SK-N-SH (cell line): ENCODE measurements at places on chromosomes 2 and 18. TPM values are rescaled to one million over a fixed set of nuclear protein-coding genes. Genes with fewer than 3 reads are reported as not detected.

GRCh38 chr2:136032192-136032591, 46.8 kb upstream of the DARS1 start:
- no peaks in the 10 kb centered on the region for H3K27me3 ChIP-seq
- no peak for DNase-seq
- H3K4me3 ChIP-seq, result no peak overlapping the region
- no peaks in the 10 kb centered on the region for H3K4me1 ChIP-seq
- no peaks in the 10 kb centered on the region for H3K36me3 ChIP-seq

DNA sequence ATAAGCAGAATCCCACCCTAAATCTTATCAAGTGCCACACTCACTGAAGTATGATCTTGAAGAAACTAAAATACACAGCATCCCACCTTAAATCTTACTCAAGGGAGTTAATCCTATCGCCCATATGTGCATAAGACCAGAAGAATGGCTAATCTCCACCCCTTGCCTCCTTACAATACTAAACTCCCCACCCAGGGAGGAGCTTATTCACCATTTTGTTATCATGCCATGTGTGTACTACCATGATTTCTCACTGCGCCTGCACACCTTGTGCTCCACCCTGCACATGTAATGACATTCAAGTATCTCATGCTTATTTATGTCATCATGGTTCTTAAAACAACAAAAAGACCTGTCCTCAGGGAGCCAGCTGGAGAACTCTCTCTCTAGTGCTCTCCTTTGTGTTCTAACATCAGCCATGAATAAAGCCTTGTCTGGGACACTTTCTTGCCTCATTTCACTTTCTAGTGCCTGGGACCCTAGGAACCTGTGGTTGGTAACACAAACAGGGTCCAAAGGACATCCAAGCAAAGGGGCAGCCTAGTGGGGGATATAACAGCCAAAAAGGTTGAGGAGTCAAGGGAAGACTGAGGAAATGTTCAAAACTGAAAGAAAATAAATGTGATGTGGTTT, 87.4 kb downstream of the SLC66A3 start:
- no peak for DNase-seq
- H3K36me3 ChIP-seq, result peaks cover 26% of the 10 kb centered on the region
- H3K27me3 ChIP-seq, result no peaks in the 10 kb centered on the region
- 0 out of 2 replicates have a peak, but pooled peaks cover 5% of the 10 kb centered on the region for H3K4me1 ChIP-seq
- no peak overlapping the region for H3K4me3 ChIP-seq

GRCh38 chr2:136175466-136175865, 57.5 kb upstream of the CXCR4 start:
- no peaks in the 10 kb centered on the region for H3K4me1 ChIP-seq
- no peaks in the 10 kb centered on the region for H3K27me3 ChIP-seq
- H3K36me3 ChIP-seq, result no peaks in the 10 kb centered on the region

GRCh38 chr18:75127143-75128021, 81.6 kb downstream of the PTGR3 start:
- no peak overlapping the region for H3K4me3 ChIP-seq
- peaks cover 13% of the 10 kb centered on the region; the same call in 1 of the 2 replicates for H3K4me1 ChIP-seq
- no peak overlapping the region for H3K27ac ChIP-seq
- no peaks in the 10 kb centered on the region for H3K36me3 ChIP-seq
- DNase-seq, result no peak

DNA sequence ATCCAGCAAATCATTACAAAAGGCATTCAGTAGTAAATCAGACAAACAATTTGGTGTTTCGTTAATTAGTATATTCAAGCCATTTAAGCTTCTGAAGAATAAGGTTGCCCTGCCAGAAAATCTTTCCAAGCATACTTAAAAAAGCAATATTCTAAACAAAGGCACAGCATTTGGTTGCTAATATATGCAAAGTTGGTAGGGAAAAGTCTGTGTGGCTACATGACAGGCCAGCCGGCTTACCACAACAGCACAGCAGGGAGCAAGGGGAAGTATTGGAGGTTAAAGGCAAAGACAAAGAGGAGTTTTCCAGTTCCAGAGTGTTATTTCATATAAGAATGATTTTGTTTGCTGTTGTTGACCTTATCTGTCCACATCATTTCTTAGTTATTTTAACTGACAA, 282.3 kb downstream of the MBD5 start:
- H3K4me1 ChIP-seq, result peaks cover 2% of the 10 kb centered on the region; the same call in 1 of the 2 replicates
- H3K27ac ChIP-seq, result no peak overlapping the region
- H3K4me3 ChIP-seq, result no peak overlapping the region
- H3K36me3 ChIP-seq, result no peaks in the 10 kb centered on the region

DNA sequence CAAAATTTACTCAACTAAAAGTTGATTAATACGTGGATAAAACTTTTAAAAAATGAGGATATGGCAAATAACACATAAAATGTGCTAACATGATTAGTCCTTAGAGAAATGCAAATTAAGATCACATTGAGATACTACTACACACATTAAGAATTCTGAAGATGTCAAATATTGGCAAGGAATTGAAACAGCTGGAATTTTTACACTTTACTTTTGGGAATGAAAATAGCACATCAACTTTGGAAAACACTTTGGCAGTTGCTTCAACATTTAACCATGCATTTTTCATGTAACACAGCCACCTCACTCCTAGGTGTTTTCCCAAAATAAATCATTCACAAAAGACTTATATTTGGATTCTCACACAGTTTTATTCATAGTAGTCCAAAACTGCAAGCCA, 687.9 kb upstream of the SETBP1 start:
- no peak overlapping the region for H3K4me3 ChIP-seq
- no peaks in the 10 kb centered on the region for H3K27me3 ChIP-seq
- no peaks in the 10 kb centered on the region for H3K36me3 ChIP-seq

- H3K4me3 ChIP-seq, result peak overlapping the region; percentile 10; the same call in 1 of the 2 replicates
- H3K4me1 ChIP-seq, result no peaks in the 10 kb centered on the region
- peak; percentile 61 for DNase-seq
- H3K27ac ChIP-seq, result no peak overlapping the region
- no peaks in the 10 kb centered on the region for H3K27me3 ChIP-seq
Measured at GRCh38 chr2:63888490-63889402, 47.0 kb downstream of the UGP2 start.

GRCh38 chr18:6399776-6400175, 14.9 kb downstream of the L3MBTL4 start:
- H3K4me3 ChIP-seq, result no peak overlapping the region
- H3K36me3 ChIP-seq, result no peaks in the 10 kb centered on the region
- H3K4me1 ChIP-seq, result no peaks in the 10 kb centered on the region
- H3K27me3 ChIP-seq, result no peaks in the 10 kb centered on the region
- no peak for DNase-seq

DNA sequence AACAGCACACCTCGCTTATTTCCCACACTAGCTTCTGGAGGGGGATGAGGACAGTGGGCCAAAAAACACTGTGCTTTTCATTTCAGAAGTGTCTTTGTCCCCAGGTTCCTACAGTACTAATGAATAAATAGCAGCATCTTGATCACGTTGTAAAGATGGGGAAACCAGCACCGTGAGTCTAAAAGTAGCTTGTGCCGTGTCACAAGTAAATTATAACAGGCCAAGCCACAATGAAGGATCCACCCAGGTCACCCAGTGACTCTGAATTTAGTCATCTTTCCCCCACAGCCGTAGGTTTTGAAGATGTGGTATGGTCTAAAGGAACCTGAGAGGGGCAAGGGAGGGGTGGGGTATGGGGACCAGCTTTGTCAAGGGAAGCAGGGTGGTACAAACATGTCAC, 8.8 kb downstream of the FZD7 start:
- H3K27me3 ChIP-seq, result no peaks in the 10 kb centered on the region
- H3K4me1 ChIP-seq, result peaks cover 12% of the 10 kb centered on the region
- DNase-seq, result no peak
- H3K4me3 ChIP-seq, result no peak overlapping the region

DNA sequence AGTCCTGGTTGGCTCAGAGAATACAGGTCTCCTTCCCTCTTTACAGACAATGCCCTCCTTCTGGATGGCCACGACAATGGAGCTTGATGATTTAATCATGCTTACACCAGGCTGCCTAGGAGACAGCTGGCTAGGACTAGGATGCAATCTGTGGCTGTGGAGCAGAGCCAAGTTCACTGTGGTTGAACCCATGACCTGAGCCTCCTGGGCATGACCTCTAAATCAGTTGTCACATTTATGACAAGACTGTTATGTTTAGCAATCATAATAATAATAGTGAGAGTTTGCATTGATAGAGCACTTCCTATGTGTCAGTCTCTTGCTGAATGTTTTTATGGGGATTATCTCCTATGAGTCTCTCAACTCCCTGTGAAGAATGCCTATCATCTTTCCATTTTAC, 244.1 kb downstream of the ICOS start:
- H3K27ac ChIP-seq, result peak overlapping the region; percentile 90
- H3K4me1 ChIP-seq, result peaks cover 9% of the 10 kb centered on the region
- H3K36me3 ChIP-seq, result no peaks in the 10 kb centered on the region
- peak; percentile 19 for DNase-seq
- H3K27me3 ChIP-seq, result no peaks in the 10 kb centered on the region

GRCh38 chr2:170715932-170716777, 1.0 kb downstream of the SP5 start:
- H3K27me3 ChIP-seq, result peaks cover 69% of the 10 kb centered on the region
- no peak overlapping the region for H3K4me3 ChIP-seq
- H3K4me1 ChIP-seq, result no peaks in the 10 kb centered on the region; the same call in 1 of the 2 replicates
- peak; percentile 46 for DNase-seq

- no peaks in the 10 kb centered on the region for H3K4me1 ChIP-seq
- no peak overlapping the region for H3K4me3 ChIP-seq
- H3K27ac ChIP-seq, result no peak overlapping the region
- no peaks in the 10 kb centered on the region for H3K36me3 ChIP-seq
- peaks cover 34% of the 10 kb centered on the region for H3K27me3 ChIP-seq
Measured at GRCh38 chr2:89763254-89763580, 1071.7 kb downstream of the RPIA start.

GRCh38 chr18:1213126-1213525, 308.5 kb downstream of the ADCYAP1 start:
- H3K4me1 ChIP-seq, result no peaks in the 10 kb centered on the region
- no peak overlapping the region for H3K27ac ChIP-seq
- H3K27me3 ChIP-seq, result no peaks in the 10 kb centered on the region
- no peak for DNase-seq

GRCh38 chr2:228401065-228401912, 219.8 kb upstream of the SPHKAP start:
- no peaks in the 10 kb centered on the region for H3K27me3 ChIP-seq
- no peak overlapping the region for H3K27ac ChIP-seq

DNA sequence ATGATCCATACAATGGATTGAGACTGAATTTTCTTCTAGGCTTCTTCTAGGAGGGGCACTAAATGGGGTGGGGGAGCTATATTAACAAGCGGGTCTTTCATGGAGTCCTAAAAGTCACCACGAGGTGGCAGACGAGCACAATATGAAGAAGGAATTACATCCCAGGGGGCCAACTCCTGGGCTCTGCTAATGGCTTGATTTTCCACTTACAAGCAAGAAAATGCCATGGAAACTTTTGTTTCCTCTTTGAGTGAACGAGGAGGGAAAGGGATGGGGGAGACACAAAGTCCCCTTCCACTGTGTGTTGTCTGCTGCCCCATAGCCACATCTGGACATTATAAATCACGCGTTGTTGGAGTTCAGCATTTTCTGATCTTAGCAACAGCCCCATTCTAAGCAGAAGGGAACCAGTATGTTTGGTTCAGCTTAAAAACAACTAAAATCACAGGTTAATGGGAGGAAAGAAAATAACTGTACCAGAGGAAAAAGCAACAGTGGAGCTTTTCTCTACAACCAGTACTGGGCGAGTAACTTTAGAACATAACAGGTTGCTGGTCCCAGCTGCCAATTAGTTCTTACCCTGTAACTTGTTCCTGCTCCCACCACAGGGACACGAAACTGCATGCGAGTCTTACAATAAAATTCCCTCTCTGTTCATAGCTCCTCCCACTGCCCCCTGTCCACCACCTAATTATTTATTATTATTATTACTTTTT, 285.0 kb upstream of the PARD3B start:
- no peak overlapping the region for H3K27ac ChIP-seq
- H3K4me3 ChIP-seq, result no peak overlapping the region; the same call in 1 of the 2 replicates
- peaks cover 18% of the 10 kb centered on the region for H3K4me1 ChIP-seq
- peak; percentile 69 for DNase-seq
- H3K36me3 ChIP-seq, result no peaks in the 10 kb centered on the region

GRCh38 chr2:188765522-188766470, 208.4 kb upstream of the COL3A1 start:
- no peaks in the 10 kb centered on the region; the same call in 1 of the 2 replicates for H3K4me1 ChIP-seq
- no peaks in the 10 kb centered on the region for H3K36me3 ChIP-seq
- no peak for DNase-seq
- H3K4me3 ChIP-seq, result no peak overlapping the region
- H3K27ac ChIP-seq, result peak overlapping the region; percentile 61

- H3K4me3 ChIP-seq, result no peak overlapping the region
- no peaks in the 10 kb centered on the region for H3K36me3 ChIP-seq
- H3K27me3 ChIP-seq, result no peaks in the 10 kb centered on the region
Measured at GRCh38 chr2:138609446-138609845, 107.9 kb downstream of the SPOPL start.

DNA sequence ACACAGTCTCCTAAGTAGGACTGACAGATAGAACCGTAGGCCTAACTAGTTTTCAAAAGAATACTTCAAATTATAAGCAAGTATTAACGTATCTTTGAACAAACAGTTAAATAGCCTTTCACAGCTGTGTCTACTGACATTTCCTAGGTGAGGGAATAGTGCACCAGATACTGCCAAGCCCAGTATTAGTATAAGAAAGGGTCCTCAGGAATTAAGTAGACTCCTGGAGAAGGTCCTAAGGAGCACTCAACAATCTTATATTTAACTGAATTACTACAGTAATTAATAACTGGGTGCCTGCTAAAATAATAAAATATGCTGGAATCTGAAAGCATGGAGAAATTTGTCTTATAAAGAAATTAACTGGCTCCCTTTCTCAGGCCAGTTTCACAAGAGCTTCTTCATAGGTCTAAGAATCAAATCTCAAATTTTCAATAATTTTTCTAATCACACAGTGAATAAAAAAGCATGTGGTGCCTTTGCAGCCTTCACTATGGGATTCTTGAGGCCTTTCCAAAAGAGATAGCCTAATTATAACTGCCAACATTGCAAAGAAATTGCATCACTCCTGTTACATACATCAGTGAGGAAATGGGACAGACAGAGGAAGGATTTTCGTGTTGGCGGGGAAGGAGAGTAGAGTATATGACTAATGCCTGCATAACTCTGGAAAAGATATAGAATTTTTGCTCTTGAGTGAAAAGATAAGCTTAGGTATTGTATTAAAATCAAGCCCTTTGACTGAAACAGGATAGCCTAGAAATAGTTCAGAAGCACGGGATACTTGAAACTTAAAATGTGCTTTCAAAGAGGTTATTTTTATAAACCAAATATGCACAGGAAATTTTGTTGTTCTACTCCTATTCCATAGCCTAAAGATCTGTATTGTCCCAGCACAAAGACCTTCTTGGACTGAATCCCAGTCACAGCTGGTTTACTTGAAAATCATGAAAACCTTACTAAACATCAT, 228.6 kb upstream of the STK17B start:
- no peaks in the 10 kb centered on the region for H3K36me3 ChIP-seq
- H3K4me1 ChIP-seq, result peaks cover 35% of the 10 kb centered on the region
- no peaks in the 10 kb centered on the region for H3K27me3 ChIP-seq

- no peak overlapping the region for H3K4me3 ChIP-seq
- no peaks in the 10 kb centered on the region for H3K27me3 ChIP-seq
- no peak overlapping the region for H3K27ac ChIP-seq
- DNase-seq, result no peak
- no peaks in the 10 kb centered on the region for H3K36me3 ChIP-seq
- H3K4me1 ChIP-seq, result no peaks in the 10 kb centered on the region
Measured at GRCh38 chr2:120885749-120886148, 150.1 kb downstream of the GLI2 start.

TPO gene
- polyA plus RNA-seq, result not detected in 2 replicates

LONRF2 gene
- polyA plus RNA-seq, result 2.0 and 2.4 TPM in 2 replicates

DRC1 gene
- polyA plus RNA-seq, result 0.18 TPM in 1 of 2 replicates, not detected in the other

PROM2 gene
- polyA plus RNA-seq, result 0.38 and 0.49 TPM in 2 replicates

POTEI gene
- 0.03 TPM in 1 of 2 replicates, not detected in the other for polyA plus RNA-seq

ELP2 gene
- 38.3 and 48.5 TPM in 2 replicates for polyA plus RNA-seq

CHRNA1 gene
- 0.02 and 0.08 TPM in 2 replicates for polyA plus RNA-seq

ERICH2 gene
- polyA plus RNA-seq, result not detected in 2 replicates

CHRND gene
- 0.12 TPM in 1 of 2 replicates, not detected in the other for polyA plus RNA-seq

TFPI gene
- 2.1 and 2.3 TPM in 2 replicates for polyA plus RNA-seq

CD8A gene
- 0.05 and 0.08 TPM in 2 replicates for polyA plus RNA-seq

SLC19A3 gene
- polyA plus RNA-seq, result 0.02 and 0.13 TPM in 2 replicates
